Activated naive CD8-positive, alpha-beta T cell treated with anti-CD3 and anti-CD28 coated beads, Interleukin-2, amount 10 ng/mL, durations not matched to agents 7 days and 5 days (primary cell): ENCODE measurements at places on chromosomes 2 and 18. TPM values are rescaled to one million over a fixed set of nuclear protein-coding genes. Genes with fewer than 3 reads are reported as not detected.
A peak's percentile ranks its signal among the peaks of the same experiment; 100 is the strongest.

GRCh38 chr2:120556911-120557310 is 178.8 kb upstream of the GLI2 start:
- no peak for DNase-seq

DNA sequence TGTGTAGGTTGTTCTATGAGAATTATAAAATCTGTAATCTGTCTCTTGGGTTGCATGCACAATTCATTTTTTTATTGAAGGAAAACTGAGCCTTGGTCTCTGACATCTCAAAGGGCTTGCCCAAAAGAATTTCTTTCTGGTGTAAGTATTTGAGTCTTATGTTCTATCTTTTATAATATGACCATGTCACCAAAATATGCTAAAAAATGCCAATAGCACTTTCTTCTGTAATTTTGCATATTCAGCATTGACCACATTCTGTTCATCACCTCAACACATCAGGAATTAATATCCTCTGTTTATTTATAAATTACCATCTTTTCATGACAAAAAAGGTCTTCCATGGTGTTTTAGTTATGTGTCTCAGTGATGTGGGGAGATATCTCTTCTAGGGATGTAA is 268.7 kb upstream of the TCF4 start:
- no peak for DNase-seq

GRCh38 chr18:33239298-33239697 is 201.2 kb downstream of the CCDC178 start:
- no peak for DNase-seq

GRCh38 chr18:6797171-6797570 is 67.7 kb downstream of the ARHGAP28 start:
- DNase-seq: no peak

DNA sequence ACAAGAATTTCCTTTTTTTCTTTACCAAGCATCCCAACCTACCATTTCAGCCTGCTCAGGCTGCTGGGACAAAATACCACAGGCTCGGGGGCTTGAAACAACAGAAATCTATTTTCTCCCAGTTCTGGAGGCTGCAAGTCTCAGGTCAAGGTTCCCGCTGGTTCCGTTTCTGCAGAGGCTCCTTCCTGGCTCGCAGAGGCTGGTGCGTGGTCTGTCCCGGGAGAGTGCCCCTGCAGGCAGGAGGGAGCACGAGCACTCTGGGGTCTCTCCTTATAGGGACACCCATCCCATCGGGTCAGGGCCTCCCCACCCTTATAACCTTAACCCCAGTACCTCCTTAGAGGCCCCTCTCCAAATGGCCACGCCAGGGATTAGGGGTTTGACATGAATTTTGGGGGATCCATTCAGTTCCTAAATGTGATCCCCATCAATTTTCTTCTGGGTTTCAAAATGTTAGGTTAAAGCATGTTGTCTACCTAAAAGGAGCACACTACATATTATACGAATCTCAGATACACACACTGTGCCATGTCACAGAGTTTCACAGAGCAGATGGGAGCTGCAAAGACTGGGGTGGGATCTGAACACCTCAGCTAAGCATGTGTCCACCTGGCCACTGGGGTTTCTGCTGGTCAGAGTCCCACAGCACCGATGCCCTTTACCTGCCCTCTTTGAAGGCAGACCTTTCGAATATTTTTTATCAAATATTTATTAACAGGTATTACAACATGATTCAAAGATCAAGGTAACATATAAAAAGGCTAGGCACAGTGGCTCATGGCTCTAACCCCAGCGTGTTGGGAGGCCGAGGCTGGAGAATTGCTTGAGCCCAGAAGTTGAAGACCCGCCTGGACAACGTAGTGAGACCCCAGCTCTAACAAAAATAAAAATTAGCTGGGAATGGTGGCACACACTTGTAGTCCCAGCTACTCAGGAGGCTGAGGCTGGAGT is 17.6 kb upstream of the ADI1 start:
- peak; percentile 40 for DNase-seq

- DNase-seq: no peak
Measured at GRCh38 chr2:38620282-38620977, 17.7 kb upstream of the HNRNPLL start.

DNA sequence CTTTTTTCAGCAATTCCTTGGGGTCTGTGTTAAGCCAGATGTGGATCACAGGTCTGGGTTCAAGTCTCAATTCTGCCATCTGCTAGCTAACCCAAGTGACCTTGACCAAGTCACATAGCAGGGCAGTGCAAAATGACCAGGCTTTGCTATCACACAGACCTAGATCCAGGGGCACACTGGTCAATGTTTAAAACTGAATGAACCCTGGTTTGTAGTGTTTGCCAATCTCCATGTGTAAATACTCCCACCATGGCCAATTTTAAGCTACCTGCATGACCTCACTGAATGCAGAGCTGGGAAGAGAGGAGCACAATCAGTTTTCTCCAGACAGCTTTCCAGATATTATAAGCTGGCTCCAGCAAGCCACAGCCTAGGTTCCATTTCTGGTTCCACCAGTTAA is 142.9 kb downstream of the CHST9 start:
- no peak for DNase-seq

- no peak for DNase-seq
Measured at GRCh38 chr2:35708411-35708923, 647.1 kb upstream of the CRIM1 start.

DNA sequence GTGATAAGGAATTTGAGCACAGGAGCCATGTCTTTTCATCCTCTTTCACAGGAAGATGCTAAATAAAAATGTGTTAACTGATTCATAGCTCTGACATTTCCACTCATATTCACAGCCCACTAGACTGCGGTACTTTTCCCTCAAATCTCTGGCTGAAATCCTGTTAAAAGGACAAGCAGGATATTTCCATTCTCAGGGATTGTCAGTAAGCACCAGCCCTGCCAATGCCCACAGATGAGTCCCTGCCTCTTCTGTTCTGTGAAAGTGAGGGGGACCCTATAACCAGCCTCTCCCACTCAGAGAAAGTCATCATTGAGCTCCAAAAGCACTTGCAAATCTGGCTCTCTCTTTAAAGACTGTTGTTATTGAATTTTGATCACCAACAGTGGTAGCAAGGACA is 440.5 kb downstream of the SETBP1 start:
- DNase-seq: no peak

DNA sequence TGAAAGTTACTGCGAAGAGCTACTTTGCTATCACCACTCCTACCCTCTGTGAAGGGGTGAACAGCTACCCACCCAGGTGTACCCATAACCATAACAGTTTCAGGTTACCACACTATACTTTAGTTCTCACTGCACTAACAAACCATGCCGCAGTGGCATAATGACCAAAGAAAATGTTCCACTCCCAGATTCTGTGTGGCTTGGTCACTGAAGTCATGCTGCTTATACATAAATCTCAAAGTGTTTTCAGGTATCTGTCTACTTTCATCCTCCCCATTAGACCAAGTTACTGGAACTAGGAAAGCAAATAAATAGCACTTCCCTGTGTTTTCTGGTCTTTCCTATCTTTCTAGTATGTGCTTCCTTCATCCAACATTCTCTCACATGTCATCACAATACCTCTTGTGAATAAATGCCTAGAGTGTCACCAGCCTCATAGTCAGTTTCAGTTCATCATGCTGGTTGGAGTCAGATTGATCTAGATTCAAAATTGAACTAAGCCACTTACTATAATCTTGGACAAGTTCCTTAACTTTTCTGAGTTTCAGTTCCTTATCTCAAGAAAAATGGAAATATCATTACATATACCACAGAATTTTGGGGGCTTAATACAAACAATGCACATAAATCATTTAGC is 293.6 kb downstream of the FSIP2 start:
- no peak for DNase-seq

The SP140 gene
- total RNA-seq: 61.4 TPM

- DNase-seq: peak; percentile 17
Measured at GRCh38 chr2:128363934-128364361, 45.3 kb upstream of the HS6ST1 start.

DNA sequence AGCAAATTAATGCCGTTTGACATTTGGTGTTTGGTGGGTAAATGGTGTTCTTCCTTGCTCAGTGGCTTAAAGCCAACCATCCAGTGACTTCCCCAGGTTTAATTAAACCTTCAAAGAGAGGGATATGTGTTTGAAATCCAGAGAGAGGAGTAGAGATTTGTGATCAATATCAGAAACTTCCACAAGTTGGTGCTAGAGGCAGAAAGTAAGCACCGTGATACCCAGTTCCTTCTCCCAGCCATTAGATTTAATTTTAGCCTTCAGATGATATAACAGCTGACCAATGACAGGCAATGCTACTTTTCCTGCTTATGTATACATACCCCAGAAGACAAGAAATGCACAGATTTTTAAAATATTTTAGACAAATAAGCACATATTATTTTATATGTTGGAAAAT is 398.5 kb downstream of the CDH2 start:
- no peak for DNase-seq

DNA sequence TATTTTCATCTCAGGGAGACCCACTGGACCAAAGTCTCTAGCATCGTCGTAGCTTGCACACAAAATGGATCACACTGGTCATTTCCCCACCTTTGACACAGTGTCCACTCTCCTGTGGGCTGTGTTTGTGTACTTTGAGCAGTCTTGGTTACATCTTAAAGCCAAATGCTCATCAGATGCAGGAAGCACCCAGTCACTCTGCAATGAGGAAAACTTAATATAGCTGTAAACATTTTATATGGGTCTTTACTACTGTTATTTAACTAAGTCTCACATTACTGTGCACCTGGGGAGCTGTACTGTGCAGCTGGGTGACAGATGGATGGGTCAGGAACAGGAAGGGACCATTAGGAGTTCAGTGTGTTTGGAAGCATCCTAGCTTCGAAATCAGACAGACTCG is 109.0 kb upstream of the CXCR4 start:
- no peak for DNase-seq

- DNase-seq: no peak
Measured at GRCh38 chr2:50374117-50374516, 657.8 kb downstream of the NRXN1 start.

The ALPG gene
- total RNA-seq: not detected

The EMILIN2 gene
- total RNA-seq: 27.7 TPM

- no peak for DNase-seq
Measured at GRCh38 chr2:67836866-67837265, 225.9 kb downstream of the C1D start.

The SERPINB7 gene
- not detected for total RNA-seq

DNA sequence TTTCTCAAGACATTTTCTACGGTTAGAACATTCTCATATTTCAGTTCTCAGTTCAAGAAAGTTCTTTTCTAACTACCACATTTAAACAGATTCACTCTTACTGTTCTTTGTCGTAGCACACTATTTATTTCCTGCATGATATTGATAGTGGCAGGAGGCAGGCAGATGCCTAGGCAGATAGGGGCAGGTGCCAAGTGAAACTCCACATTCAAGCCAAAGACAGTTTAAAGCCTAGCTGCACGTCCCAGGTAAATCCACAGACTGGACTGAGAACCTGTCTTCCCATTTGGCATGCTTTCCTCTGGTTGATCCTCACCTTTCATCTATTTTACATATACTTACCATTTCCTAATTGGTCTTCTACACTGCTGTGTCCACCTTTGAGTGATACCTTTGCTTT is 359.3 kb downstream of the TMX3 start:
- no peak for DNase-seq

The CYP26B1 gene
- not detected for total RNA-seq

The GREB1L gene
- total RNA-seq: not detected

GRCh38 chr18:46374850-46375249 is 270.7 kb downstream of the HAUS1 start:
- DNase-seq: no peak

GRCh38 chr2:128606837-128607236 is 288.2 kb upstream of the HS6ST1 start:
- peak; percentile 17 for DNase-seq

The FAHD2A gene
- total RNA-seq: 34.8 TPM

GRCh38 chr2:19611491-19612332 is 253.3 kb upstream of the OSR1 start:
- no peak for DNase-seq

The IL36A gene
- total RNA-seq: not detected

- DNase-seq: peak; percentile 84
Measured at GRCh38 chr18:12327510-12328178, 19.6 kb downstream of the TUBB6 start.

- no peak for DNase-seq
Measured at GRCh38 chr2:237955640-237956401, 11.0 kb upstream of the UBE2F start.

GRCh38 chr18:7616661-7617060 is 49.5 kb downstream of the PTPRM start:
- no peak for DNase-seq

The PAIP2B gene
- total RNA-seq: 4.2 TPM

- no peak for DNase-seq
Measured at GRCh38 chr18:74546751-74547530, 12.6 kb downstream of the CNDP1 start.

- no peak for DNase-seq
Measured at GRCh38 chr18:42756214-42756613, 359.3 kb downstream of the RIT2 start.

The DNAJC5G gene
- not detected for total RNA-seq

The GALNT5 gene
- not detected for total RNA-seq

DNA sequence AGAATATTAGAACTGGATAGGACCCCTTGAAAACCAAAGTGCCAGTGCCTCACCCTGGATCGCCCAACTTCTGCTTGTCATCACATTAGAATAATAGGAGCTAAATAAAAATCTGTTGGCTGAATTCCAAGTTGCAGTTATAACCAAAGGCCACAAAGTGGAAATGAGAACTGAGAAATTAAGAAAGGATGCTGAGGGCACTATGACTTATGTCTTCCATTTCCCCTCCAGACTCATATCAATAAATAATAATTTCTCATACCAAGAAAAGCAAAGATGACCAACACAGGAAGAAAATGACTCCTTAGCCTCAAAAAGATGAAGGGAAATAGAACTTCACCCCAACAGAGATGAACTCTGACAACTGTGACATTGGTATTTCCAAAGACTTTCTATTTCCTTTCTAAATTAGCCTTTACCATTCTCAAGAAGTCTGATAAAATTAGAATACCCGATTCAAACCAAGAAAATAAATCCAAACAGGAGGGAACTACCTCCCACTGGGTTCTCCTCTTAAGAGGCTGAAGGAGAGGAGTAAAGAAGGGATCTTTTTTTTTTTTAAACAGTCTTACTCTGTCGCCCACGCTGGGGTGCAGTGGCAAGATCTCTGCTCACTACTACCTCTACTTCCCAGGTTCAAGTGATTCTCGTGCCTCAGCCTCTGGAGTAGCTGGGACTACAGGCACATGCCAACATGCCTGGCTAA is 46.5 kb upstream of the EPG5 start:
- DNase-seq: no peak

DNA sequence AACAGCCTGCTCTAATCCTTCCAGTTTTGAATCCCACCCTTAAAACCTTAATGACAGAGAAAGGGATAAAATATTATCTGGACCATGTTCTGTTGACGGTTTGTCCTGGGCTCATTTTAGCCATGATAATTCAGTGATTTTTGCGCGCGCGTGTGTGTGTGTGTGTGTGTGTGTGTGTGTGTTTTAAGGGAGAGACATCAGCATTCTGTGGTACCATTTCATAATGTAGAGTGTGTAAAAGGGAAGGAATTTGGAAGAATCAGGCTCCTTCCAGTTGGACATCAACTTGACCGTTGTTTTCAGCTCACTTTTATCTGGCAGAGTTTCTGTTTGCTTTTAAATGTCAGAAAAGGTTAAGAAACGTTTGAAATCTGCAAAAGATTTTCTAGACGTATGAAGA is 535.5 kb downstream of the TNS1 start:
- DNase-seq: no peak

GRCh38 chr18:44526705-44527415 is 153.8 kb upstream of the SETBP1 start:
- DNase-seq: no peak
